ENCODE measurements at places on chromosomes 2 and 18.

DNA sequence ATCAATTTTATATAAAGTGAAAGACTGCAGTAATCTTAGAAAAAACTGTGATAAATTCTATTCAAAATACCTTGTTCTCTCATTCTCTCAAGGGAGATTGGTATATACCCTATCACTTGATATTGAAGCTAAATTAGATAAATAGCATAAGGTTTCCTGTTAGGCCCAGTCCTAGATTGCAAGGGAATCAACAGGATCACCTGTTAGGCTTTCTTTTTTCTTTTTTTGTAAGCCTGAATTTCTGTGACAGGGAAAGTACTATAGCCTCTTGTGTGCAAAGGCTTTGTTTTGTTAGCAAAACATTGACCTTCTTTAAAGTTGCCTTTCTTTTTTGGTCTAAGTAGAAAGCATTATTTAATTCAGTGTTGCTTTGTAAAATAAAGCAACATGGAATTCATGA lies 100.0 kb downstream of the HAUS1 start:
- no peak for DNase-seq

DNA sequence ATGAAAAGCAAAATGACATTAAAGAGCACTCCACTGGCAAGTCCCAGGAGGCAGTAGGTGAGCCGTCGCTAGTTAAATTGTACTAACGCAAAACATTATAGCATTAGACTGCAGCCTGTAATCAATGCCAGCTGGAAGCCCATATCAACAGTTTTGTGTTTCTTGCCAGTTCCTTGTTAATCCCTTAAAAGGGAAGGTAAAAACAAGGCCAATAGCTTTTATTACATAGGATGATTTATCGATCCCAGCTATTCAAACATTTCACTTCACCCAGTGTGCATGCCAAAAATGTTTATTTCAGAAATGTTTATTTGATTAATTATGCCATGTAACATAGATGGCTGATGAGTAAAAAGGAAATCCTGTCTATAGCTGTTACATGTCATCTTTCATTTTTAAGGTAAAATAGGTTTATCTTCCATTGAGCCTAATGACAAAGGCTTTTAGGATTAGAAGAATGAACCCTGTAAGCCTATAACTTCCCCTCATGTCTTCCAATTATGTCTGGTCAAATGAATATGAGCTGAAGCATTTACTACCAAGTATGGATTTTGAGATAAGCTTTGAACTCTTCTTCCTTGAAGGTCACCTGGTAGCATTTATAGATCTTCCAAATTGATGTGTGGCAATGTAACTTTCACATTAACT lies 591.2 kb downstream of the RNF144A start:
- DNase-seq = no peak

DNA sequence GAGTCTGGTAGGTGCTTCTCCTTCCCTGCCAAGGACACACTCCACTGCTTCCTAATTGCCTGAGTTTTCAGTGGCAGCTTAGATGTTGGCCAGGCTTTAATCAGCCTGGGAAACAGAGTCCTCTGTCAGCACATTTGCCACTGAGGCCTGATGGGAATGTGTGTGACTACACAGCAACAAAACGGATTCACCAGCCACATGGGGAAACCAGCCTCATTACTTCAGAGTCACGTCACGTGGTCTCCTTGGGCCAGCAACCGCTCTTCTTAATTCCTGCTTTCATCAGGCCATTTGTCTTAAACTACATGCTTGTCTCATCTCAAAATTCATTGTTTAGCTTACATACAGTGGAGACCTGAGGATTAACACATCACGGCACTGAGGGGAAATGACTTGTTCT lies 93.9 kb upstream of the LTBP1 start:
- DNase-seq = no peak

GRCh38 chr2:113797237-113797636 lies 40.8 kb upstream of the SLC35F5 start:
- no peak for DNase-seq
